ENCODE measurements at places on chromosomes 5 and 9. TPM values are rescaled to one million over a fixed set of nuclear protein-coding genes. Genes with fewer than 3 reads are reported as not detected.

- H3K27ac ChIP-seq, result peak overlapping the region; percentile 67
- H3K36me3 ChIP-seq, result peaks cover 58% of the 10 kb centered on the region
- no peak overlapping the region for H3K4me3 ChIP-seq
- H3K4me1 ChIP-seq, result peaks cover 25% of the 10 kb centered on the region
Observed at GRCh38 chr5:33816791-33817190, 75.0 kb downstream of the ADAMTS12 start.

DNA sequence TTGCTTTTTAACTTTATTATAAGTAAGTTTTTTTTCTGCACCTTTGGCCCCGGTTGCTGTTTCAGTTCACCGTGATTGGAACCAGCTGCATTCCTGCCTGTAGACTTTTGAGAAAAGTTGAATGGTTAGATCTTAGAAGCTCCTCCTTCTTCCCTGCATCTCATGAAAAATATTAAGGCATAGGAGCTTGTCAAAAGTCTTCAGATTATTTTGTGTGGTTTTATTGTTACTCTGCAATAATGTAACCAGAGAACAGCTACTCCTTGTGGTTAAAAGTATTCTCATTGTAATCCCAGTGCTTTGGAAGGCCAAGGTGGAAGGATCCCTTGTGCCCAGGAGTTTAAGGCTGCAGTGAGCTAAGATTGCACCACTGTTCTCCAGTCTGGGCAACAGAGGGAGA is 3.3 kb upstream of the SLC2A8 start:
- DNase-seq, result no peak
- H3K27ac ChIP-seq, result no peak overlapping the region
- peaks cover 24% of the 10 kb centered on the region for H3K4me1 ChIP-seq
- H3K4me3 ChIP-seq, result no peak overlapping the region

DNA sequence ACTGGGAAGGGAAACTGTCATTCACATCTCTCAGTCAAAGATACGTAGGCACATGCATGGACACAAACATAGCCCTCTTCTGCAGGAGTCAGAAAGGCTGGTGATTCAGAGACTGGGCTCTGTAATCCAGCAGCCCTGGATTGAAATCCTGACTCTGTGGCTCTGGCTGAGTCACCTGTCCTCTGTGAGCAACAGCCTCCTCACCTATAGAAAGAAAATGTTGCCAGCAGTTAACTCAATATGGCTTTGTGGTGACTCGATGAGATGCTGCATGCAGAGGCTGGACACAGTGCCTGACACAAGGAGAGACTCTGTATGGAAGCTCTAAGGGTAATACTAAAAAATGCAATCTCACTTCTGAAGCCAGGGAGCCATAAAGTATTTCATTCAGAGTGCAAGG is 23.9 kb upstream of the CDKN2AIPNL start:
- H3K4me1 ChIP-seq, result peaks cover 60% of the 10 kb centered on the region
- DNase-seq, result peak; percentile 28

GRCh38 chr9:15553528-15553898 is 670 bp downstream of the CCDC171 start:
- H3K27ac ChIP-seq, result no peak overlapping the region
- no peak for DNase-seq
- peak overlapping the region; percentile 67 for H3K4me3 ChIP-seq
- H3K27me3 ChIP-seq, result no peaks in the 10 kb centered on the region

- no peak for DNase-seq
- no peaks in the 10 kb centered on the region for H3K27me3 ChIP-seq
- 0 out of 2 replicates have a peak overlapping the region, but pooled peaks have one; percentile 94 for H3K27ac ChIP-seq
- H3K4me3 ChIP-seq, result no peak overlapping the region
Observed at GRCh38 chr5:141711687-141712086, 29.7 kb upstream of the ARAP3 start.

- no peaks in the 10 kb centered on the region for H3K36me3 ChIP-seq
- no peak overlapping the region for H3K4me3 ChIP-seq
- DNase-seq, result no peak
- peaks cover 19% of the 10 kb centered on the region for H3K4me1 ChIP-seq
- no peak overlapping the region for H3K27ac ChIP-seq
Observed at GRCh38 chr5:54645882-54646355, 128.4 kb downstream of the SNX18 start.

- no peaks in the 10 kb centered on the region for H3K27me3 ChIP-seq
- no peaks in the 10 kb centered on the region for H3K36me3 ChIP-seq
- H3K4me3 ChIP-seq, result no peak overlapping the region
- H3K4me1 ChIP-seq, result no peaks in the 10 kb centered on the region
- DNase-seq, result no peak
Observed at GRCh38 chr9:121921444-121921843, 171.7 kb downstream of the TTLL11 start.

DNA sequence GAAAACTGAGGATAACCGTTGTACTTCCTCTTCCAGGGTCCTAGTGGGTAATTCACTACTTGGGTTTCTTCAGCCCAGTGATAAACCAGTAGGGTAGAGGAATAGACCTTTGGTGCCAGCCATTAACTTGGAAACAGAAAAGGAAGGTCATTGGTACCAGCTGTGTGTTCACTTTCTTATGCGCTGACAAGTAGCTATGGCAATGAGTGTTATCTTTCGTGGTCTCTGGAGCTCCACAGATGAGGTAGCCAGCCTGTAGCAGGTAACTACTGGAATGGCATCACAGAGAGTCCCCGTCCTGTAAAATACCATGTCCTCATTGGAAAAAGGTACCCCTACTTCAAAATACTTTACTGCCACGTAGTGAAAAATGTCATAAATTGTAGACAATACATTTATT is 2.3 kb downstream of the UHRF2 start:
- peaks cover 11% of the 10 kb centered on the region for H3K4me1 ChIP-seq
- DNase-seq, result no peak
- H3K27me3 ChIP-seq, result no peaks in the 10 kb centered on the region
- no peak overlapping the region for H3K27ac ChIP-seq

GRCh38 chr9:116940614-116941215 is 253.6 kb downstream of the TRIM32 start:
- peaks cover 49% of the 10 kb centered on the region for H3K4me1 ChIP-seq
- no peaks in the 10 kb centered on the region for H3K36me3 ChIP-seq
- H3K27me3 ChIP-seq, result no peaks in the 10 kb centered on the region
- H3K4me3 ChIP-seq, result no peak overlapping the region

DNA sequence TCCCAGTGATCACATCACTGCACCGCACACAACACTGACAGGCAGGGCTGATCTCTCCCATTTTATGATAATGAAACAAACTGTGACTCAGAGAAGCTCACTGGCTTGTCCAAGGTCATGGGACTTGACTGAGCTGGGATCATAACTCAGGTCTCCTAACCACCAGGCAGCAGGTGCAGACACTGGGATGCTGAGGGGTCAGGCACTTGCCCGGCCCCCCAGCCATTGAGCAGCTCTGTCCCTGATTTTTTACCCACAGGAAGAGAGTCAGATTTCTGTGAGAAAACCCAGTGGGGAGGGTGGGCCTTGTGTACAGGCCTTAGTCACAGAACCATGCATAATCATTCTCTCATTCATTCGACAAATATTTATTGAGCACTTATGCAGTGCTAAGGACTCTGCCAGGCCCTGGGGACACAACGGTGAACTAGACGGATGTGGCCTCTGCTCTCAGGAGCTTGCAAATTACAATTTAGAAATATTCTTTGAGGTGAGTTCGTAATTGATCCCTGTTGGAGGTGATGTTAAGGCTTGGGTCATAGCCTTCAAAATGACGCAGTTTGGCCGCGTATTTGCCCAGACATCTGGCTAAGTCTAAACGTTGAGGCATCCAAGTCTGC is 54.5 kb upstream of the TGFBR1 start:
- H3K4me3 ChIP-seq, result no peak overlapping the region
- H3K27me3 ChIP-seq, result no peaks in the 10 kb centered on the region
- H3K36me3 ChIP-seq, result no peaks in the 10 kb centered on the region
- H3K27ac ChIP-seq, result peak overlapping the region; percentile 86
- peaks cover 76% of the 10 kb centered on the region for H3K4me1 ChIP-seq
- DNase-seq, result peak; percentile 92

- no peak overlapping the region for H3K27ac ChIP-seq
- no peaks in the 10 kb centered on the region for H3K36me3 ChIP-seq
- H3K4me1 ChIP-seq, result no peaks in the 10 kb centered on the region
- no peaks in the 10 kb centered on the region for H3K27me3 ChIP-seq
- DNase-seq, result no peak
- no peak overlapping the region for H3K4me3 ChIP-seq
Observed at GRCh38 chr5:54476682-54477081, 21.2 kb downstream of the HSPB3 start.

- no peaks in the 10 kb centered on the region for H3K36me3 ChIP-seq
- H3K27me3 ChIP-seq, result no peaks in the 10 kb centered on the region
- no peak overlapping the region for H3K4me3 ChIP-seq
- no peak for DNase-seq
- no peaks in the 10 kb centered on the region for H3K4me1 ChIP-seq
Observed at GRCh38 chr5:112388074-112388473, 31.0 kb downstream of the EPB41L4A start.

PNPLA7 gene
- 4.9 TPM for total RNA-seq

SLC34A3 gene
- total RNA-seq, result 1.4 TPM

SOX30 gene
- not detected for total RNA-seq

GFRA3 gene
- not detected for total RNA-seq

PTGR1 gene
- total RNA-seq, result 611 TPM
